Left lung (tissue), 14 donors: ENCODE measurements at places on chromosomes 16 and 17.

- no peak for DNase-seq
Observed at GRCh38 chr17:7328840-7329373, at the start of gene NEURL4. Gene NEURL4, minus strand, starts transcription at chr17:7329335. Its CDS starts 23 bp downstream, at chr17:7329312.

DNA sequence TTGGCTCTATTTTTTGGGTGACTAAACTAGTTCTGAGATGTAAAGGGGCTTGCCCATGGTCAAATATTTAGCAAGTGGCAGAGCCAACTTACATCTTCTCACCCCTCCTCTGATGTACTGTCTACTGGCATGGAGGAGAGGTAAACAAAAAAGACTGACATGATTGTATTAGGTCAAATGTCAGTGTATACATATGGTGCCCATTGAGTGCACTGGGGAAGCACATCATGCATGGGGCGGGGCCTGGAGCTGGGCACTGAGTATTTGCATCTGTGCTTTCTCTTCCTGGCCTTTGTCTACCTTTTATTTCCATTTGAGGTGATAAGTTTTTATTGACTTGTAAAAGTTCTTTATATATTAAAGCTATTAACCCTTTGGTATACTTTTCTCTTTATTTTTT is 22.3 kb upstream of the POLR3E start:
- no peak for DNase-seq

GRCh38 chr17:66115246-66115645 is 76.7 kb downstream of the CEP112 start:
- no peak for DNase-seq

DNA sequence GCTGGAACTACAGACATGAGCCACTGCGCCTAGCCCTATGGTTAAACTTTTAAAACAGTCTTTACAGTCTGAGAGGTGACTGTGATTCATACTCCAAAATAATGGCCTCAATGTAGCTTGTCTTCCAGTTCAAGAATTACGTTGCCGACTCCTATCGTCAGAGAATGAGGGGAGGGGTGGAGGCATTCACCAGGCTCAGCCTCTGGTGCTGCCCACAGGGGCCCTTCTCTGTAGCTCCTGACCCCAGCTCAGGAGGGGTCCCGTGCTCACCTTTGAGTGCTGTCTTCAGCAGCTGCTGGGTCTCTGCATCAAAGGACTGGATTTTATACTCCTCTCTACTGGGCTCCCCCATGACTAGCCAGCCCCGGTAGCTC is 1.2 kb downstream of the MIF4GD start:
- DNase-seq, result no peak
